Uterus (tissue), 4 donors: ENCODE measurements at places on chromosomes 4 and X.

DNA sequence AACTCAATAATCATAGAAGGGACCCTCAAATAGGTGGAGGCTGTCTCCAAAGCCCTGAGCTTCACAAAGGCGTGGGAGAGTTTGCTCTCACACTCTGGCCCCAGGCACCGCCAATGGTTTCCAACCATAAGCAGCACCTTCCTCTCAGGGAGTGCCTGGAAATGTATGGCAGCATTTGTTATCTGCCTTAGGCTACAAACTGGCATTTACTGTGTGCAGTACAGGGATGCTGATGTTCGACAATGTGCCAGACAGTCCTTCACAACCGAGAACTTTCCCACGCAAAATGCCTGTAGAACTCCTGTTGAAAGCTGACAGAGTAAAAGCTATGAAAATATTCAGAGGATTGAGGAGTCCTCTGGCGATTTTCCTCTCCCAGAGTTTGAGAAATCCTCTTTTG, 55.7 kb upstream of the CDKN2AIP start:
- DNase-seq: no peak

- DNase-seq: no peak
Measured at GRCh38 chr4:101864660-101865059, 74.1 kb downstream of the BANK1 start.

DNA sequence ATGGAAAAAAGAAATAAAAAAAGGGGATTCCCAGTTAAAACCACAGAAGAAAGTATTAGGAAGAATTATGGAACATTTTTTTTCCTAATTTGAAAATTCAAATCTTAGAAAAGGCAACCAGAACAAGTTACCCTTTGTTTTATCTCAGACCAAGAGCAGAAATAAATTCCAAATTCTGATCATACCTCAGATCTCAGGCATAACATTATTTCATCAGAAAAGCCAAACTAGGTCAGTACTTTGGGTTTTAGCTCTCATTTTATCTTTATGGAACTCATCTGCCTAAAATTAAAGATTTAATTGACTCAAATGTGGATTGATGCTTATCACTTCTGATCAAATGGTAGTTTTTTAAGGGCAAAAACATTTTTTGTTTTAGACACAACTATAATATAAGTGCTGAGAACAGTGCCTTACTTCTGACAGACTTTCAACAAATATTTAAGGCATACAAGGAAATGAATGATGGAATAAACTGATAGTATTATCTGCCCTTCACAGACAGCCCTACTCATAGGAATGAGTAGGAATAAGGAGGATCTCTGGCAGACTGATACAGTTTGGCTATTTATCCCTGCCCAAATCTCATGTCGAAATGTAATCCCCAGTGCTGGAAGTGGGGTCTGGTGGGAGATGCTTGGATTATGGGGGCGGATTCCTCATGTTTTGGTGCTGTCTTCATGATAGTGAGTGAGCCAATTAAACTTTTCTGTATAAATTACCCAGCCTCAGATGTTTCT, 245.3 kb upstream of the PITX2 start:
- no peak for DNase-seq

DNA sequence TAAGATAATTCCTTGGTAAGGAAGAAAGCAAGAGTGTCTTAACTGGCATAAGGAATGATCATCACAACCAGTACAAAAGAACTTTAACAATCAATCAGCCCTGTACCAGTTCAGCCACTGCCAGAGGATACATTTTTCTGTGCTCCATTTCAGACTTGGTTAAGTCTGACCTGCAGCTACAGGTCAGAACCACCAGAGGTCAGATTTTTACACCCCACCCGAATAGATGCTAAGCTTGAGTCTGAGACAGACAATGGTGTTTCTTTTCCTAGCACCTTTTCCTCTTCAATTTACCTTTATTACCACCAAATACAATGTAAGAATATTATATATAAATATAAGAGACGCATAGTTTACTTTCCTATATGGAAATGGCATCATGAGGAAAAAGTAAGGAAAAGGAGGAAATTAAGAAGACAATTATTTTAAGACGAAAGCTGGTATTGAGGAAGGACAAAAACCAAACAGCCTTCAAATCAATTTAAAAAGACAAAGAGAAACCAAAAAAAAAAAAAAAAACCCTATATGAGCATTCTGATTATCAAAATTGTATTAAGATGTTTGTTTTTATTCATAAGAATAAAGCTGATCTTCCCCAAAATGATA, 215.3 kb upstream of the TTC29 start:
- DNase-seq: no peak

DNA sequence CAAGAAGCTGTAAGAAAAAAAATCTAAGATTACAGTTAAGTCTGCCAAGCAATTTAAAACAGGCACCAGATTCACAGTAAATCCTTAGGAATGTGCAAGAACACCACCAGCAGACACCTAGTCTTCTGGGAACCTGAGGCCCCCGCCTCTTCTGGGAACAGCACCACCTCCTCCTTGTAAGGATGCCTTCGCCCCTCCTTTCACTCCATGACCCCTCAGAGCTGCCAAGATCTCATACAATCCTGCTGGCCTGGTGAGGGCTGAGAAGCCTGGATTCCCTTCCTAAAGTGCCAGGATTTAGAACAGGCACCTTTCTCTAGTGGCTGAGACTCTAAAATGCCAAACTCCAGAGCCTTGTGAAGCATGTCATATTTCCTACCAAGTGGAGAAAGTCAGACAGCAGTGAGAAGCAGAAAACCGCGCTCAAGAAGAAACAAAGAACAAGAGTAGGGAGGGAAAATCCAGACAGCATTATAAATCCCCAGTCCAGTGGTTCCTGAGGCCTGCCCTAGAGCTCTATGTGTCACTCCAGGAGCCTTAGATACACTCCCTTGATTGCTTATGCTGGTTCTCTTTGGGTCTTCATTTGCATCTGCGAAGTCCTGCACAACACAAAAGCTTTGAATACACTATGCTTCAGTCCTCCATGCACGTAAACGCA, 166.4 kb downstream of the TSPAN5 start:
- DNase-seq: no peak

GRCh38 chr4:79651456-79651855, 243.4 kb upstream of the GK2 start:
- no peak for DNase-seq

GRCh38 chrX:135416546-135416945, 5.2 kb upstream of the SMIM10L2A start:
- DNase-seq: no peak

DNA sequence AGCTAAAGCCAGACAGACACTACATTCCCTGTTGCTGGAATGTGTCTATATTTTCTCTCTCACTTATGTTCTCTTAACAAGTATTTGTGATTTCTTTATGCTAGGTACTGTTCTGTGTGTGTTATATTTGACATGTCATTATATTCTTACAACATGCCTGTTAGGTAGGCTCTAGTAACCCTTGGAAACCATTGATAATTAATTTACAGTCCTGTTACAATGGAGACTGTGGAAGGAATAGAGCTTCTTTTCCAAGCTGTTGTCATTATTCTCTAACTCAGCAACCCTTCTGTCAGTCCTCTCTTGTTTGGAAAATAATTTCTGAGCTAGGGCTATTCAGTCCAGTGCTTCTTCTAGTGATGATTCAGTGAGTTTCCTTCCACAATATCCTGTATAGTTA, 419.1 kb upstream of the BOD1L1 start:
- DNase-seq: no peak

- no peak for DNase-seq
Measured at GRCh38 chrX:138082896-138083295, 517.0 kb downstream of the ZIC3 start.

GRCh38 chrX:66015152-66015831, 24.6 kb downstream of the VSIG4 start:
- no peak for DNase-seq

- DNase-seq: no peak
Measured at GRCh38 chr4:184824081-184824775, 1.5 kb downstream of the ACSL1 start.

GRCh38 chrX:18755651-18756050, 48.2 kb downstream of the PPEF1 start:
- DNase-seq: no peak

DNA sequence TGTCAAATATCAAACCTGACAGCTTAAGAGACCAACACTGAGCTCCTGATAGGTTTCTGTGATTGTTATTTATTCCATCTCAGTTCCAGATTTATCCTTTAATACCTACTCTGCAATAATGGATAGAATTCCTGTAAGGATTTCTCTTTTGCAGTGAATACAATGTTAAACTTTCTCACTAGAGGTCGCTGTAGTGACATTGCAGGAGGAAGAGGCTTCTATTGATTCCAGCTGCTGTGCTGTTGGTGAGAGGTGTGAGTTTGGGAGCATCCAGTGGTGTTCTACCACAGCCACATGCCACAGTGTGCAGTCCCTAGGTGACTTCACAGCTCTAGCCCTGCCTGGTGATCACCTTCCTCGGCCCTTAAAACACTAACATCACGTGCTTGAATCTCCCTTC, 34.6 kb upstream of the DCAF8L2 start:
- DNase-seq: no peak

GRCh38 chr4:116180157-116180601, 905.2 kb downstream of the TRAM1L1 start:
- DNase-seq: no peak

GRCh38 chr4:169418846-169419245, 148.1 kb upstream of the SH3RF1 start:
- no peak for DNase-seq

GRCh38 chr4:107666134-107666533, 53.9 kb downstream of the PAPSS1 start:
- no peak for DNase-seq

DNA sequence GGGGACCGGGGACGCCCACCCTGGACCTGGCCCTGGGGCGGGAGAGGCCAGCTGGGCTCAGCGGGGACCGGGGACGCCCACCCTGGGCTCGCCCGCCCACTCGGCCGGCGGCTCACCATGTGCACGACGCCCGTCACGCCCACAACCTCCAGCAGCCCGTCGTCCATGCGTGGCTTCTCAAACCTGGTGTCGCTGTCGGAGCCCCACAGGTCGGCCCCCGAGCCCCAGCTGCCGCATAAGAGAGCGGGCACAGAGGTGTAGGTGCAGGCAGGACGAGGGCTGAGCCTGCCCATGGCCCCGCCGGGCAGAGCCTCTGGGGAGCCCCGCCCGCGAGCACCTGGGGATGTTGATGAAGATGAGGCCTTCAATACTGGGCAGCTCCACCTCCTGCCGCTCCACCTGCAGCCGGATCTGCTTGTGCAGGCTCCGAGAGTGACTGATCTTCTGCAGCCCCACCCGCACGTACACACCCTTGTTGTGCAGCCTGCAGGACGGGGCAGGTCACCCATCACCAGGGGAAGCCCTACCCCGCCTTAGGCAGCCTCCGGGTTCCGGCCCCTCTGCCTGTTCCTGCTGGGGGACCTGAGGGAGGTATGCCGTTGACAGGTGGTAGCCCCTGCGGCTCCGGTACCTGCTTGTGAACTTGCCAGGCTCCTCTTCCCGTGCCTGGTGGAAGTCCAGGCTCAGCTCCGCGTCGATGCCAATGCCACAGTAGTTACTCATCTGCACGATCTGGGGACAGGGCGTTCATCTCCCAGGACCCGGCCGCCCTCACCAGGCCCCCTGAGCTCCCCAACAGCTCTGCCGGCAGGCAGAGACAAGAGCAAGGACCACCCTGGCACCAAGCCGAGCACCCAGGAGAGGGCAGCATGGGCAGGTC, 11.8 kb downstream of the DGKQ start:
- DNase-seq: no peak

DNA sequence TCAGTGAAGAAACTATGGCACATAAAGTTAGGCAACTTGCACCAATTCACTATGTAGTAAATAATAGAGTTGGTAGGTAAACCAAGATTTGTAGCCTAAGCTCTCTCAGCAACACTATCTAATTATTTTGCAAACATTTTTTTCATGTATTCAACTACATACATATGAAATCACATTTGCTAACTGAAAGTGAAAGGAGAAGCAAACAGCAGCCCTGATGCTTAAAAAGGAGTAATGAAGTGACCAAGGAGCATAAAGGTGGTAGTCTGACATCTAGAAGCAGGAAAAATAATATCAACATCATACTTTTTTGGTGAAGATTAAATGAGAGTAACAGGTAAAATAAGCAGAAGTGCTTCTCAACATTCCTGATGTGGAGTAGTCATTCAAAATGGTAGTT, 603.7 kb downstream of the GRXCR1 start:
- DNase-seq: no peak

GRCh38 chr4:173821876-173822275, 291.8 kb upstream of the HAND2 start:
- DNase-seq: no peak

GRCh38 chr4:1445716-1446445, 39.6 kb upstream of the NKX1-1 start:
- DNase-seq: no peak

GRCh38 chrX:131213400-131213799, 75.7 kb downstream of the IGSF1 start:
- no peak for DNase-seq

- no peak for DNase-seq
Measured at GRCh38 chrX:17375367-17375636, 302 bp downstream of the NHS start.

DNA sequence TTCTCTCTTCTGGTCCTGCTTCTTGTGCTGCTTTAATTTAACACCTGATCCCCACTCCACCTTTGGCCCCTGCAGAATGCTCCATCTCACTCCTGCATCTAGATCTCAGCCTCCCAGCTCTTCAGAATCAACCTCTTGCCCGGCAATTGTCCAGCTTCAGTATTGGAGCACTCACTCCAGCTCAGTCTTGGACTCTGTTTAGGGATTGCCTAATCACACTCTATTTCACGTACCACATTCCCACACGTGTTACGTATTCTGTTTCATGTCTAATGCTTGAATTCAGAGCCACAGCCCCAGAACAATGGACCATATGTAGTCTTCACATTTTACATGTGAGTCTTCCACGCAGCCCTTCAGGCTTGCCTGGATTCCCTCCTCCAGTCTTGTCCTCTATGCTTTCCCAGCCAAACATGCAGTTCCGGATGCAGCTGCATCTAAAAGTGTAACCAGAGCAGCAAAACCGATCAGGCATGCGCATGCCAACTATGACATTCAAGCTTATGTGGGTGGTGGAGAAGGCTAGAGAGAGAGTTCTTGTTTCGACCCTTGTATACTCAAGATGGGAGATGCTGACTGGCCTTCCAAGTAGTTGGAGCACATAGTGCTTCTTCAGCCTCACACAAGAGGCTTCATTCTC, 105.2 kb upstream of the FAM9A start:
- no peak for DNase-seq

- no peak for DNase-seq
Measured at GRCh38 chrX:22536746-22537304, 264.1 kb downstream of the CBLL2 start.

DNA sequence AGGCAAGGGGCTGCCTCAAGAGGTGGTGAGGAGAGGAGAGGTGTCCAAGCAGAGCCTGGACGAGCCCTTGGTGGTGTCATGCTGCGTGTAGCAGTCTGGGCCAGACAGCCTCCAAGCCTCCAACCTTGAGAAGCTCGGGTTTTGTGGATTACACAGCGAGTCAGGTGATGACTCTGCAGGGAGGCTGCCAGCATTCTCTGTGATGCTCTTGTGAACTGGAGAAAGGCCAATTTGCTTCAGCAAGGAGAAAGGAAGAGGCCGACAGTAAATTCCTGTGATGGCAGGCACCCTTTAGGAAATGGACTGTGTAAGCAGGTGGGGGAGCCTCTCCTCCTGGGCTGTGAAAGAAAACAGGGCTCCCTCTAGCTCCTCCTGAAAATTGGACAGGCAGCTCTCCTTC, 36.0 kb upstream of the CD99L2 start:
- peak; percentile 29 for DNase-seq
